ENCODE measurements at places on chromosomes 3 and 15.

DNA sequence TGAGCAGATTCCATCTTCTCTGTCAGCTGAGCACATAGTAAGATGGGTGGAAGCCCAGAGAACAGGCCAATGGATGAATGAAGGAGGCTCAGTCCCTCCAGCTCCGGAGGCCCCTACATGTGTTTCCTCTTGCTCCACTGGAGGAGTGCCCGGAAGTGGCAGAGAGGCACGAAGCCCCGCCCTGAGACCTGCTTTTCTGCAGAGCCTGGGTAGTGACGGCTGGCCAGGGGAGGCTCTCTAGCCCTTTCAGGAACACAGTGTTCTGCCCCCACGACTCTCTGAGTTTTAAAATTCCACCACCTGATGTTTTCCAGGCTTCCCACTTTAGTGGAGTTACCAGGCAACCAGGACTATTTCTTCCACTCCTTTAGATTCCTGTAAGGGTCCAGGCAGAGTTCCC is 149.4 kb upstream of the SLC6A11 start:
- peak; percentile 13 for DNase-seq

GRCh38 chr3:114739627-114740026 is 407.5 kb downstream of the ZBTB20 start:
- DNase-seq, result no peak

- DNase-seq, result no peak
Measured at GRCh38 chr3:175093748-175094147, 234.6 kb downstream of the NAALADL2 start.

DNA sequence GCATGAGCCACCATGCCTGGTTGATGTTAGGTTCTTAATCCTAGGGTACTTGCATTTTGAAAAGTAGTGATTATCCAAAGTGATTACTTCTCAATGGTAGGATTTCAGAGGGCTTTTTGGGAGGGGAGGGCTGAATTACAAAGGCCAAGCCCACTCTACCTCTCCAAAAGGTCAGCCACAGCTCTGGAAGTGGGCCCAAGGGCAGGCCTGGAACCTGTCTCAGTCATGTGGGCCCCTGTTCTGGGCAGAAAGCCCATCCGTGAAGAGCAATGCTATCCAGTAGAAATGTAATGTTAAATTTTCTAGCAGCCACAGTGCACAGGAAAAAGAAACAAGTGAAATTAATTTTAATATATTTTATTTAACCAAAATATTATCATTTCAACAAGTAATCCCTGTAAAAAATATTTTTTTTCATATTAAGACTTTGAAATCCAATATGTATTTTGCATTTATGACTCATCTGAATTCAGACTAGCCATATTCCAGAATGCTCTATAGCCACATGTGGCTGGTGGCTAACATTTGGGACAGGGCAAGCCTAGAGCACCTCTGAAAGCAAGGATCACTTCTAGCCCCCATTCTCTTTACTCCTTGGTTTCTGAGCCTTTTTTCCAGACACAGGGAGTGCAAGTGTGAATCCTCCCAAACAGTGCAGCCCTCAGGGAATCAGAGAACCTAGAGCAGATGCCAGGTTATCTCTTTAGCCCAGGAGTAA is 16.8 kb downstream of the RFT1 start:
- DNase-seq, result no peak

GRCh38 chr15:90931828-90932659 is at the start of gene HDDC3:
HDDC3 (minus strand) TSS chr15:90932549; CDS start chr15:90932540, 9 bp downstream.
- DNase-seq, result peak; percentile 95

DNA sequence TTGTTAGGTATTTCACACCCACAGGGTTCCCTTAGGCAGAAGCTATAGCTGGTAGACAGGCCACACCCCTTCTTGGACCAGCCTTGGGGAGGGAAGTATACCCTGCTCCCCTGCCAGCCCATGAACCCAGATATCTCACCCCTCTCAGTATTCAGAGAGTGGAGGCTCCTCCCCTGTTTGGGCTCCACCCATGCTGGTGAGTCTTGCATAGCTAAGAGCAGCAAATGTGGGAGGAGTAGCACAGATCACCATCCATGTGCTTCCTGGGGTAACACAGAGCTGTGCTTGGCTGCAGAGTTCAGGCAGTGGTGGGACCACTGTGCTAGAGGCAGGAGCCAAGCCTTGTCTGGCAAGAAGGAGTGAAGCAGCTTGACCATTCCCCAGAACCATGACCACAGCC is 427.2 kb downstream of the ZIC1 start:
- no peak for DNase-seq

DNA sequence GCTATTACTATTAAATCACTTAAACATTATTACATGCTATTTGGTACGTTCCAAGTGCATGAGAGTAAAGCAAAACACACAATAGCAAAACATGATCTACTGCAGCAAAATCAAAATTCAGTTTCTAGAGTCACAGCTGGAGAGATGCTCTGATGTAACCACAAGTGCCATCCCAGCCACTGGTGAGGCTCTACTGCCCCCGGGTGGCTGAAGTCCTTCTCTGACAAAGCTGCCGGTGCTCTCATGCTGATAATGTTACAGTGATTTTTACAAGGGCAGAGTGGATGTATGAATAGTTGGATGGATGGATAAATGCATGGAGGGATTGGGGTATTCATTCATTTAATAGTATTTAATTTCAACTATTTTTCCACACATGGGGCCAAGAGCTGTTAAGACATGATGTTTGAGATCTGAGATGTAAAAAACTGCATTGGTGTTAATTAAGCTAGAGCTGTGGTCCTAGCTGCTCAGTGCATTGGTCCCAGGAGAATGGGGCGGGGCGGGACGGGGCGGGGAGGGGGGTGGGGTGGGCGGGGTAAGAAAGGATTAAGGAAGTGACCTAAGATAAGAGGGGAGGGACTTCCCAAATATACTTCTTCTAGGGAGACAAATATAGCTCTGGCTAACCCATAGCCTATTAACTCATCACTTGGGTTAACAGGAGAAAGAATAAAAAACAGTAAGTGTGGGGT is 5.3 kb upstream of the SPESP1 start:
- peak; percentile 68 for DNase-seq

GRCh38 chr3:197746801-197747237 is 2.9 kb upstream of the FYTTD1 start:
- no peak for DNase-seq

DNA sequence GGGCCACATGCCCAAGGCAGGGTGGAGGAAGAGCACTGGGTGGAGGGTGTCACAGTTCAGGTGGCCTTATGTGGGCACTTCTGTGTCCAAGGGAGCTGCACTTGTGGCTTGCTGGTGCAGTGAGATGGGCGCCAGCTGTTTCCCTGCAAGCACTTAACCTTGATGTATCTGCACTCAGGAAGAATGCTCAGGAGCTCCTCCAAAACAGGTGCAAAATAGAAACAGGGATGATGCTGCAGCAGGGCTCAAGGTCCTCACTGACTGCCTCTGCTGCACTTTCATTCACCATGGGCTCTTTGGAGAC is 151.3 kb downstream of the CADPS start:
- no peak for DNase-seq

DNA sequence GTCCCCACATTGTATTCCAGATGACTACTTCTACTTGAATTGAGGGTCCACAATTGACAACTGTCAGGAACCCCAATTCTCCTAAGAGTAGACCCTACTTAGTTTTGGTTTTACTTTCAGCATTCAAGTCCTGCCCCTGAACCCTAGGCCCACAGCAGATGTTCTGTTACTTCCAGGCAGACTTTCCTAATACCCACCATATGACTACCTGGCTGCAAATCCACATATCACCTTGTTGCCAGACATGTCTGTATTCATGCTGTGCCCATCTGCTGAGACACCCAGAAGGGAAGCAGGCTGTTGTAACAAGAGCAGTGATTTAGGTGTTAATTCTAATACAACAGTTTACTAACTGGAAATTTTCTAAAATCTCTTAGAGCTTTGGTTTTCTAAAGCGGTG is 235.1 kb upstream of the CCDC54 start:
- DNase-seq, result no peak

GRCh38 chr3:52190294-52191074 is 7.5 kb upstream of the ALAS1 start:
- no peak for DNase-seq
